AML-193 (cell line): ENCODE measurements at places on chromosomes 5 and 9.

DNA sequence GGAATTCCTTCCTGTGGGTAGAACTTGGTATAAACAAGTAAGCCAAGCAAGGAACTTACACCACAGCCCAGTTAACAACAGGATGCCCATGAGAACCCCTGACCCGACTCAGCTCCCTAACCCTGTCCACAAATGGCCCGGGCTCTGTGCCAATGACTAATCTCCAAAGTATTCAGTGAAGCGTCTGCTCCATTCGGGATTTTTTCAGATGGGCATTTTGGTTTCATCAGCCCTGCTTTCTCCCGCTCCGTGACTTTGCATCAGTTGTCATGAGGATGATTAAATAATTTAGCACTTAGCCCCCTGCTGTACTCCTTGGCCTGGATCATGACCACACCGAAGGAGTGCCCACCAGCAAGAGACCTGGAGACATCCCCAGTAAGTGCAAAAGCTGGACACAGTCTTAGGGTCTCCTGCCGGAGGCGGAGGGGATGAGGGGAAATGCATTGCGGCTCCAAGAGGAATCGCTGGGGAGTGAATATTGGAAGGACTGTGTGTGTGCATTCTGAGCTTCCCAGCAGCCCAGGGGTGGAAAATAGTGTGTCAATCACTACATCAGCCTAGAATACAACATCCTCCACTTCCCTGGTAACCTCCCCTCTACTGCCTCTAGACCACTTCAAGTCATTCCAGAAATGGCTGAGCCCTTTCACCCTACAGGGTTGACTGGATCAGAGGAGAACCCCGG is 41.4 kb upstream of the DNAH5 start:
- no peak for DNase-seq

GRCh38 chr5:72555871-72556270 is 48.7 kb upstream of the ZNF366 start:
- DNase-seq: no peak

- DNase-seq: no peak
Measured at GRCh38 chr5:2459251-2459650, 292.2 kb downstream of the IRX2 start.

GRCh38 chr9:20835377-20836286 is 151.6 kb downstream of the FOCAD start:
- DNase-seq: no peak

DNA sequence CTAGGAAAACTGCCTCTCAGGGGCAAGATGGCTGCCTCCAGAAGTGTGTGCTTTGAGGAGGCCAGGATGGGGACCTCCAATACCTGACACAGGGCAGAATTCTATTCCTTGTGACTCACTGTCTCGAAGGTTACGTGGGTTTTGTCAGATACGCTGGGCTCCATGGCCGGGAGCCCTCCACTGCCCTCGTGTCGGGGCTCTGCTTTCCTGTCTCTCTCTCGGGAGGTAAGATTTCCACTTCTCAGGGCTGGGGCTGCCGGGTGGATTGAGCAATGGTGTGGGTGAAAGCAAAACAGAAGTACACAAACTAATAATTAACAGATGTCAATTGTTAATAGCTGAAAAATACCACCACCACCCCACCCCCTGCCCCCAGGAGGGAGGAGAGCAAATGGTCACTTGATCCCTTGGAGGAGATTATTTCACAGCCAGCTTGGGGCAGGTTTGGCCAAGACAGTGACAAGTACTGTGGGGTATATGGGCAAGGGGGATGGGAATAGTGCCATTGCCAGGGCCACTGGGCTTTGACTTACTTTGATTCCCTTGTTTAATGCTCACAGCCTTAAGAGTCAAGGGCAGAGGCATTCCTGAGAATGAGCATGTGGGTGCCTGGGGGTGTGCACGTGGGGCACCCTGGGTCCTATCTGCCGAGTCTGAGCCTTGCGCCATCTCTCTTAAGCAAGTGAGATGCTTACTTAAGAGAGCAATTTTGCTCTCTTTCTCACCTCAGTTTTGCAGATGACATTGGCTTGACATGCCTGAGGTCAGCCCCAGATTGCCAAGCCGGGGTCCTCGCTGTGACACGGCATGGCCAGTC is 28.8 kb upstream of the DAB2IP start:
- peak; percentile 27 for DNase-seq
